ENCODE measurements at places on chromosomes 3 and 15.

DNA sequence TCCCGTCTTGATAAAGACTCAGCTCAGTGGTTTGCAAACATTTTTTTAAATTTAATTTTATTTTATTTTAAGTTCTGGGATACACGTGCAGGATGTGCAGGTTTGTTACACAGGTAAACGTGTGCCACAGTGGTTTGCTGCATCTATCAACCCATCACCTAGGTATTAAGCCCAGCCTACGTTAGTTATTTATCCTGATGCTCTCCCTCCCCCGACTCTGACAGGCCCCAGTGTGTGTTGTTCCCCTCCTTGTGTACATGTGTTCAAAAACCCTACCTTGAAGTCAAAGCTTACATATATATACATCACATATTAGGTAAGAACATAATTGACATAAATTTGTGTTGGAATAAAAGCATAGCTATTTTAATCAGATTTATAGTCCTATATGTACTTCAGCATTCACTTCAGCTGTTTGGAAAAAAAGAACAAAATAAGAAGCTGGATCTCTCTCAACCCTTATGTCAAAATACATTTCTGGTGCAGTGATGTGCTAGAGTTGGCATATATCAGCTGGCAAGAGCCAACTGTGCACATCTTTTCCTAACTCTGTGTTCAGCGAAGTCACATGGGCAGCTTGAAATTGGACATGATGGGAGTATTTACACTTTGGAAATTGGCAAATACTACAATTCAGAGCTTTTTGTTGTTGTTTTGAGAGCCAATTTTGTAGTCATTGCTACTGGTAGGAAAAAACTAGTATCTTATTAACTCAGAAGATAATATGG, 26.5 kb downstream of the GPR15 start:
- no peak for DNase-seq

DNA sequence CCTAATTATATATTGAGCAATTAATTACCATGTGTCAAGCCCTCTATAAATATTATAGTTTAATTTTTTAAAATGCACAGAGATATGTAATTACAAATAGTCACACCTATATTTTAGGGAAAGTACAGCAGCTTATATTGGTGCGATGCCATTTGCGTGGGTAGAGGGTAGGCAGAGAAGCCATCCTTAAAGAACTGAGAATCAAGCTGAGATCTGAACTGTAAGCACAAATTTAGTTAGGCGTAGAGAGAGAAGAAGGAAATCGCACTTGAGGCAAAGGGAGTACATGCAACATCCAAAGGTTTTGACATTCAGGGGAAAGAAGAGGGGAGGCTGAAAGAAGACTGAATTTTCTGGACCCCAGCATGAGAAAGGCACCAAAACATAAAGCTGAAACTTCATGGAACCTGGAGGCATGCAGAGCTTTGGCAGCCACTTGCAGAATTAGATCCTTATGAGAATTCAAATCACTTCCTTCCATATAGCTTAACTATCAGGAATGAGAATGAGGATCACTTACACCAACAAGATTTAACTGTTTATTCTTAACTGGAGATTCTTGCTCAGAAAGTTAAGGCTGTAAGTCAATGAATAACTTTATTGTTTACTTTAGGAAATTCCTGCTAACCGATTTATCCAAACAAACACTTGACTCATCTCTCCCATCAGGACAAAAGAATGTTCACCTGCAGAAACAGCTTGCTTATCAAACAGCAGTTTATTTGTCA, 114.3 kb downstream of the TGFBR2 start:
- DNase-seq, result no peak

DNA sequence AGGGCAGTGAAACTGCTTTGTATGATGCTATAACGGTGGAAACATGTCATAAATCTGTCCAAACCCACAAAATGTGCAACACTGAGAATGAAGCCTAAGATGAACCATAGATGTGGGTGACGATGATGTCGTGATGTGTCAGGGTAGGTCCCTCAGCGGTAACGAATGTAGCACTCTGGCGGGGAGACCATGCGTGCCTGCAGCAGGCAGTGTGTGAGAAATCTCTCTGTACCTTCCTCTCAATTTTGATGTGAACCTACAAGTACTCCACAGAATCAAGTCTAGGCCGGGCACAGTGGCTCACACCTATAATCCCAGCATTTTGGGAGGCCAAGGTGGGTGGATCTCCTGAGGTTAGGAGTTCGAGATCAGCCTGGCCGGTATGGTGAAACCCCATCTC, 268.2 kb upstream of the LYSMD4 start:
- peak; percentile 24 for DNase-seq

DNA sequence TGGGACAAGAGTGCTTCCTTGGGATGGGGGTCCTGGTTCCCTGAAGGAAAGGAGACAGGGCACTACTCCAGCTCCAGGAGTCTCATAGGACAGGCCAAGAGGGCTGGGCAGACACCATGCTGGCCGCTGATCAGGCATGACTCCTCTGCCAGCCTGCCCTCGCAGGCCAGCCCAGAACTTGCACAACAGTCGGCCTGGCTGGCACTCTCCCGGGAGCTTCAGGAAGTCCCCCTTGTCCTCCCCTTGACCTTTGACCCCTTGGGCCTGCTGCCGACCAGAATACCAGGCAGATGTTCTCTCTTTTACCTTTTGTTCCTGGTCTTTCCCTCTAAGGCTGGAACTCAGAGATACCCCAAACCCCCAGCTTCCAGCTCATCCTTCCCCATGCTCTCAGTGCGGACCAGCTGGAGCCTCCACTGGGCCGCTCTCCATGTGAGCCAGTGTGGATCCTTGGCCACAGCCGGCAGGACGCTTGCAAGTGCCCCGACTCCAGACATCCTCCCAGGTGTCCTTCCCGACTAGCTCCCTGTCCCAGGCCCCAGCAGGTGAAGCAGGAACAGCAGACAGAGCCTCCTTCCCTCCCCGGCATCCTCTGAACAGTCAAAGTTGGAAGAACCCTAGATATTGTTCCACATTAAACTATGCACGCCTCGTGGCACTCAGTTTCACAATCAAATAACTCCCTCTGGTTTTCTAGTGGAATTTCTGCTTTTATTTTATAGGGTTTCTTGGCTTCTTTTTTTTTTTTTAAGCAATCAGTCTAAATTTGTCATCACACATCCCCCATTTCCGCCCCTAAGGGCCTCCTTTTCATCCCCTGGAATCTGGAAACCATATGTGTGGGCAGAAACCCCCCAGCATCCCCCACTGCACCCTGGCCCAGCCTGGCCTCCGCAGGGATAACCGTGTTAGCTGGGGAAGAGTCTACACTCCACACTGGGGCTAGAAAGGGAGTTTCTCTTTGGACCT, 15.7 kb downstream of the VPS18 start:
- no peak for DNase-seq

GRCh38 chr3:165359005-165359404, 162.8 kb upstream of the SLITRK3 start:
- DNase-seq, result no peak

GRCh38 chr3:47783673-47784072, 2.0 kb upstream of the SMARCC1 start:
- DNase-seq, result no peak

GRCh38 chr3:194462936-194463335, 23.9 kb downstream of the ATP13A3 start:
- no peak for DNase-seq

DNA sequence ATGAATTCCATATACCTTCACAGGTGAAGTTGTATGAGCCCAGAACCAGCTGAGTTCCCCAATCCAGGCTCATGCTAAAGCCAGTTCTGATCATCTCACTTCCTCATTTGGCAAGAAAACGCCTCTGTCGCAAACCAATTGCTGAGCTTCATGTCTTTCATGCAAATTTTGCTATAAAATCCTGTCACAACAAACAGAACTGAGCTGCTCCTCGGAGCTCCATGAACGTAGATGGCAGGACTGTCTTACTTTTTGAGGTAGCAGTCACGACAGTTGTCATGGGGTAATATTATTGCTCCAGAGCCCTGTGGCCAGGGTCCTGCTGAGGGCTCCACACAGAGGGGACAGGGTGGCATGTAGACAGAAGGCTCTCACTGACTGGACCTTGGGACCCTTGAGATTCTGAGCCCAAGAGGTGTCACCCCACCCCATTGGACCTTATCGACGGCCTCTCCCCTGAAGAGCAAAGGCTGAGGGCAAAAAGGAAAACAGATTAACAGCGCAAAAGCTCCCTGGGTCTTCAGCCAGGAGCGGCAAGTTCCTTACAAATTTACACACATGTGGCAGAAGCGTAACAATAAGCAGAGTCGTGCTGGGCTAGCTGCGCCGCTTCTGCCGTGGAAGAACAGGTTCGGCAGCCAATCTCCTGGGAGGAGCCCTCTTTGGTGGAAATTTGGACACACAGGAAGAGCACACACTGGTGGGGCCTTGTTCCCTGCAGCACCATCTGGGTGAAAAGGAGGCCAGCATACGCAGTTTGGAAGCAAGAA, 249.2 kb downstream of the OPA1 start:
- no peak for DNase-seq

DNA sequence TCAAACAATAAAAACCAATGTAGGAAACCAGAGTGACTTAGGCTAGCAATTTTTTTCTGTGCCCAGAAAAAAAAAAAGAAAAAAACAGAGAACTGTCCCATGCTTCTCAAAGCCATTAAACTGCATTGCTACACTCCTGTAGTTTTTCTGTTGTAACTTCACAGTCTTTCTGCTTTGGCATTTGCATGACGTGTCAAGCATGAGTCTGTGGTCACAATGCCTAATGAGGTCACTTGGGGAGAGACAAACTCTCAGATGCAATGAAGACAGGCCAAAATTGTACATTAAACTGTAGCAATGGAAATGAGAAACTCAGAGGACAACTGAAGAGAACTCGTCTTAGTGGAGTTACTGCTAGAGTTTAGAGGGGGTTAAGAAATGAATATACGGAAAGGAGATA, 30.8 kb downstream of the CCDC80 start:
- no peak for DNase-seq

DNA sequence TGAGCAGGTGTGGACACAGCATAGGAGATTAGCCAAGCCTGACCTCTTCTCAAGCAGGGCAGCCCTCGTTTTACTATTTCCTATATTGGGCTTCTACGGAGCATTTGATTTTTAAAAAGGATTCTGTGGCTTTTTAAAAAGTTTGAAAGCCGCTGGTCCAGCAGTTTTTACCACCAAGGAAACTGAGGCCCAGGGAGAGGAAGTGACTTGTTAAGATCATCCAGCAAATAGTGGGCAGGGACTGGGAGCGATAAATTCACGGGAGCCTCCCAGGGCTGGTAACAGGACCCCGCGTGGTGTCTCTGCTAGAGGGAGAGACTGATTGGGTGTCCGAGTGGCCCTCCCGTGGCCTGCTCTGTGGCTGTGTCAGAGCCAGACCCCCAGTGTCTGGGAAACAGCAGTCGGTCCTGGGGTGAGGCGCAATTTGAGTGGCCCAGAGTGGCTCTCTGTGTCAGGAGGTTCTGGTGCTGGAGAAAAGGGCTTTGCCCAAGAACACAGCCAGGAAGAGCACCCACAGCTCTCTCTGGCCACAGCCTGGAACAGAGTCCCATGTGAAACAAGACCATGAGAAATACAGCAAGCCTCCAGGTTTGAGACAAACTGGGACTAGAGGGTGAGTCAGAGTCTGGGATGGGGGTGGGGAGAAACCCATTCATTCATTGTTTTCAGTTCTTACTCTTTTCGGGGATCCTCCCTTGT, 4.2 kb downstream of the FURIN start:
- no peak for DNase-seq

- no peak for DNase-seq
These were observed 36.5 kb downstream of the HEG1 start for GRCh38 chr3:125019271-125019670.

GRCh38 chr3:126680667-126681055, 23.4 kb upstream of the CHCHD6 start:
- DNase-seq, result no peak

DNA sequence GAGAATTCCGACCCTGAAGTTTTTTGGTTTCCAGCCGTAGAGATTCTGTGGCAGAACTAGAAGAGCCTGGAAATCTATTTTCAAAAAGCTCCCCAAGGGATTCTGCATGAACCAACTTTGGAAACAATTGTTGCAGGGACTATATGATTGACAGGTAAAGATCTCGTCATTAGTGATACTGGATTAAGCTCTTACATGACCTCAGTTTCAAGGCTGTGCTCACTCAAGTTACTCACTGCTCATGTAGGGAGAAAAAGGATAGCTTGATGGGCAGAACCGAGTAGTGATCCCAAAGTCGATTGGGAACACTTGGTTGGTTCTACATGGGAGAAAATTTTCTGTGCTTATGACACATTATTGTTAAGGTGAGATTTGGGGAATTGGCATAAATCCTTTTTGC, 142.3 kb upstream of the RASGRP1 start:
- DNase-seq, result no peak

DNA sequence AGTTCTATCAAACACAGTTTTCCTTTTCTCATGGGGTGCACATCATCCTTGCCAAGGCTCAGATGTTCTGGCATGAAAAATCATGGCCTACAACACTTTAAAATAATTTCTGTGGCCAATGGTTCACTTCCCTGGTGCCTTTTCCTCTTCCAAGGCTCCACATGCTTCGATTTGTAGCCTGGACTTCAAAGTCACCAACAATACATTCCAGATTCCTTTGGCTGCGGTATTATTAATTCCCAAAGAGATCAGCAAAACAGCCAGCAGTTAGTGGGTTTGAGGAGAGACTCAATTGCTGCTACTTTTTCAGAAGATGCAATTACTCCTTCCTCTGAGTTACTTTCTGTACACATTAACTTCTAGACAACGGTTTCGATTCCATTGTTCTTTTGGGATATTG, 80.3 kb upstream of the CCDC80 start:
- no peak for DNase-seq

- DNase-seq, result no peak
These were observed 1.3 kb downstream of the CPNE4 start for GRCh38 chr3:132033471-132033870.

GRCh38 chr15:71914092-71914491, 103.7 kb downstream of the NR2E3 start:
- DNase-seq, result no peak

GRCh38 chr3:120604784-120605183, 8.6 kb downstream of the NDUFB4 start:
- no peak for DNase-seq

DNA sequence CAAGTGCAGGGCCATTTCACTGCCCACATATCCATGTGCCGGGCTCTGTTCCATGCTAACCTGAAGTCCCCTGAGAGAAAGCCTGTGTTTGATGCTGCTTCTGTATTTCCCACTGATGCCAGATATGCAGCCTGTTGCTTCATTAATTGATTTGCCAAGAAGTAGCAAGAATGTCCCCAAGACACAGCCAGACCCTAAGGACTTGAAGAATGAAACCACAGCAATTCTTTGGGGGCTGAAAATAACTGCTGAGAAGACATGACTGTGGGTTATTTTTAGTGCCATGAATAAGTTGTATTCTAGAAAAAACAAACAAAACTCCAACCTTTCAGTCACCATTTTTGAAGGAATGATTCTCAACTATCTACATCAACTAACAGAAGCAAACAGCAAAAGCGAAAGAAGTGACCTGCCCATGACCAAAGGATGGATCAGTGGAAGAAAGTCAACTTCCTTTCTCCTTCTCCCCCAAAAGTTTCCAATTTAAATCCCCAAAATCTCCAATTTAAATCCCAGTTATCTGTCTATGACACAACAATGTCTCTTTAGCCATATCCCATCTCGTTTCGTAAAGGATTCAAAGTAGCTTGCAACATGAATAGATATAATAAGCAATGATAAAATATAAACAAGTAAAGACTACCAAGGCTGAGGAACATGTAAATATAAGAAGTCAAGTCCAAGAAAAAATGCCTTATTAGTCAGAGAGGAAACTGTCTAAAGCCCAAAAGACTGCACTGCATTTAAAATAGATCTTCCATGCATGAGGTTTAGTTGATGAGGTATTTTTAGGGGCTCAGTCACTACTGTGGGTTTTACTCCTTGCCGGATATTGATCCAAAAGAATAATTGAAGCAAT, 226.8 kb downstream of the DTWD1 start:
- DNase-seq, result no peak

GRCh38 chr3:37859354-37859753, 2.3 kb upstream of the CTDSPL start:
- no peak for DNase-seq

GRCh38 chr15:48400086-48400485, 68.9 kb downstream of the DUT start:
- no peak for DNase-seq

Measured in stimulated activated CD4-positive, alpha-beta T cell treated with anti-CD3 and anti-CD28 coated beads, TNF-alpha, amount 100 ng/mL, for 48 hours (primary cell).